Tongue (tissue), 3 donors: ENCODE measurements at places on chromosomes 4 and X. TPM values are rescaled to one million over a fixed set of nuclear protein-coding genes. Genes with fewer than 3 reads are reported as not detected.
A peak's percentile ranks its signal among the peaks of the same experiment; 100 is the strongest.

The GIMD1 gene
- total RNA-seq = not detected

The LRAT gene
- 0.10 TPM for total RNA-seq

GRCh38 chr4:19285146-19285545 is 966.6 kb upstream of the SLIT2 start:
- no peak for DNase-seq

DNA sequence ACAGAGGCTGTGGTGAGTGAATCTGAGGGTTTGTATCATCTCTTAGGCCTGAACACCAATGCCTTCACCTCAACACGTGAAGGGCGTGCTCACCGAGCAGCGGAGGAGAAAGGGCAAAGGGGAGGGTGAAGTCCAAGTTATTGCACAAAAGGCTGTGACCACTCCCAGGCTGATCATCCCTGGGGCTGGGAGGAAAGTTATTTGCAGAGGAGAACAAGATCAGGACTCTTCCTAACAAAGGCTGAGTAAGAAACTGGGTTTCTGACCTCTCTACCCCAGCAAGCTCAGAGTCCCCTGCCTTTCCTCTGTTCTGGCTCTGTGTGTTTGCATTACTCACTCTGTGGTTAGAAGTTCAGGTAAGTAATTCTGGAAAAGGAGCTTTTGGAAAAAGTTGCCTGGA is 366.3 kb upstream of the CXorf51A start:
- DNase-seq = no peak

DNA sequence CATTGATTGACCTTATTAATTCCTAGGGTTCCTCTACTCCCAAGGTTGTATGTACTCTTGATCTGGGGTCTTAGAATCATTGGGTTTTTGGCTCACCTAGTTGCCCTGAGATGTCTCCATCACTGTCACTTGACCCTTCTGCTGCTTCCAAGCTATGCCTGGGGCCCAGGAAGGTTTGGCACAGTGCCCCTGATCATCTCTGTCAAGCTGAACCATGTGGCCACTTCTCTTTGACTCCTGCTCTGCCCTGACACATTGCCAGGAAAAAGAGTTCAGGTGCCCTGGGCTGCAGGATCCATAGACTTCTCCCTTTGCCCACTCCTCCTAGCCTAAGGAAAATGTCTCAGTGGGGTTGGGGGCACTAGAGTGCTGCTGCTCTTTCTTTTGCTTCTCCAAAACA is 3.9 kb upstream of the CHST7 start:
- DNase-seq = no peak

DNA sequence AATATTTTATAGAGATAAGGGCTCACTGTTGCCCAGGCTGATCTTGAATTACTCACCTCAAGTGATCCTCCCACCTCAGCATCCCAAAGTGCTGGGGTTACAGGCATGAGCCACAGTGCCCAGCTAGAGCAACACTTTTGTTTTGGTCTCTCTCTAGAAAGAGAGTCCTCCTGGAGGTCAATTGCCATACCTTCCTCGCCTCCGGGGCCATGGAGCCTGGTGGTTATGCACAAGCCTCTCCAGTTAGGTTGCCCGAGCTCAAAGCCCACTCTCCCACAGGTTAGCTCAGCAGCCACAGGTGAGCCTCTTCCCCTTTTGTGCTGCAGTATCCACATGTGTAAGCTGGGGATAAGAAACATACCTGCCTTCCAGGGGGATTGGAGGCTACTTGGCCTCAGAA is 24.2 kb upstream of the MAN2B2 start:
- no peak for DNase-seq

The TEX13C gene
- total RNA-seq = not detected

DNA sequence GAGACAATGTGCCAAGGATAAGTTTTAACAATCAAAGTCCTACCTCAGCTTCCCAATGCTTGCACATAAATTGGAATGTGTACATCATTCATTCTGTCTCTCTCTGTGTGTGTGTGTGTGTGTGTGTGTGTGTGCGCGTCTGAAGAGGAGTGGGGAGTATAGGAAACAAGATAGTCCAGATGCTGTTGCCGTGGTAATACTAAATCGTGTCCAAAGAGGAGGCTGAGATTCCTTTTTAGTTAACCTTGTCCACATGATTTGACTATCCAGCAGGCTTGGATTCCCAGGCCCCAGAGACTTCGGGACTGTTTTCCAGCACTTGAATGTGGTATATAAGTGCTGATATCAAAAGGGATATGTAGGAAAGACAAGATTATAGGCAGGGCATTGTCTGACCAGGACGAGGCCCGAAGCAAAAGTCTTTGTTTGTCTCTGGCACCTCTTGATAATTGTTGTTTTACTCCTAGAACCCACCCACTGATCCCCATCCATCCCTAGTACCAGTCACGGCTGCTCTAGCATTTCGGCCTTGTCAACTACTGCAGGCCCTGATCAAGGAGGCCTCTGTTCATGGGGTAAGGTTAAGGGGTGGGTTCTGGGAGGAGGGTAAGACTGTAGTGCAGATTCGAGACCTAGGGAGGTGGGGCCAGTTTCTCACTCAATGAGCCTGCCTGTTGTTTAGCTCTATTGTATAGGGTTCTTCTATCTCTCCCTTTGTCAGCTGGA is 3.9 kb downstream of the PLP1 start:
- DNase-seq = no peak

- no peak for DNase-seq
Measured at GRCh38 chr4:2313366-2313765, 51.5 kb upstream of the MXD4 start.

The SMIM43 gene
- 4.1 TPM for total RNA-seq

- peak; percentile 66 for DNase-seq
Measured at GRCh38 chr4:56434599-56435139, 746 bp downstream of the PPAT start.

DNA sequence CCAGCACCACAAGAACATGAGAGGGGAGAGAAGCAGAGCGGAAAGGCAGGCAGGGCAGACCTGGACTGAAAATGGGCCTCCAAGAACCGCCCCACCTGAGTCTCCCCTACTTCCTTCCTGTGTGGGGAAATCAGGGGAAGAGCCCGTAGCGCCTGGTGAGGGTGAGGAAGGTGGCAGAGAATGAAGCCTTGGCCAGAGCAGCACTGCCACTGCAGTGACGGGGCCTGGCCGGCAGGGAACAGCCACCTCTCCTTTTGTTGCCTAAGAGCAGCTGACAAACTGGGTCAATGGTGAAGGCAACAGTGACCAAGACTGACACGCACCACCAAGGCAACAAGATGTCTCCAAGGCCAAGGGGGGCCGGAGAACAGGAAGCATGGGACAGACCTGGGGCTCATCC is 58.4 kb upstream of the CBR4 start:
- no peak for DNase-seq

The USP9X gene
- total RNA-seq = 198 TPM
